Vagina (tissue), 2 donors: ENCODE measurements at places on chromosomes 1 and 21.

- no peak for DNase-seq
Observed at GRCh38 chr1:22711591-22712501, 1.2 kb downstream of the EPHB2 start.

DNA sequence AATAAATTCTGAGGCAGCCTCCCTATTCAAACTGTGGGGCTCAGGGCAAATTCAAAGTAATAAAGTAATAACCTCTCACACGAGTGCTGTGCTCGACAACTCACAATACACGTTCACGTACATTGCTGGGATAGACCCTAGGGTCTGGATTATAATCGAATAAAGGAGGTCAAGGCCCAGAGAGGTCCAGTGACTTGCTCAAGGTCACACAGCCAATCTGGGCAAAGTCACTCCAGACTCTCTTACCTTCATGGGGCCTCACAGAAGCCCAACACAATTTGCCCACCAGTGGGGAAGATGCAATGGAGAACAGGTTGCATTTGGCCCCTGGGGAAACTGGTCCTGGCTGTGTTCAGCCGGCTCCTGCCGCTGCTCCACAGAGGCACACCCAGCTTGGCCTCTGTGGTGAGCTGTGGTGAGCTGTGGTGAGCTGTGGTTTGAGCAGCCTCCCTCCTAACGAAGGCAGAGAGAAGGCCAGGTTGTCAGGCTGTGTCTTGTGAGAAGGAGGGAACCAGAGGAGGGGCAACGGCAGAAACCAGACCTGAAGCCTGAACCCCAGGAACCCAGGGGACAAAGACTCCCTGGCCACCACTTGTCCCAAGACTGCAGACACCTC is 35.1 kb downstream of the NUAK2 start:
- DNase-seq = no peak

- DNase-seq = no peak
Observed at GRCh38 chr1:12539320-12539704, 78.7 kb downstream of the DHRS3 start.

DNA sequence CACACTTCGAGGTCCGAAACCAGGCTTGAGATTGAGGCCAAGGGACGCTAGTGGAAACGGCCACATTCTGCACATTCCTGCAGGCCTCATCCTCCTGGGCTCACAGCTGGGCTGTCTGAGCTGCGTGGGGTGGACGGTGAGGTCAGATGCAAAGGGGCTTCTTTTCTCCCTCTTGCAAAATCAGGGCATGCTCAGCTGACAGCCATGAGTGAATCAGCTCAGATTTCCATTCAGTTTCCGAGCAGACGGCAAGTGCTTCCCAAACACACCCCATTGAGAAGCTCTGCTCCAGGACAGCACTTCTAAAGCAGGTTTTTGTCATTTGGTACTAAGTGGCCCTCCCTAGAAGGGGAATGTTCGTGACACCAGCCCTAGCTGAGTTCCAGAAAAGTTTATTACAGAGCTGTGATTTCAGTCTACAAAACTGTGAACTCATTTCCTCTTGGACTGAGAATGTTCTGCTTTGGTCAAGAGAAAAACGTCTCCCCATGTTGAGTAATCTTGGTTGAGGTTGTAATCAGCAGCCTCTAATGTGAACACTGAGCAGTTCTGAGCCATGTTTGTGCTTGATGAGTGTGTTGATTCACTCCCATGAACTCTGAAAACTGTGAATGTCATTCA is 10.0 kb downstream of the PDPN start:
- no peak for DNase-seq

DNA sequence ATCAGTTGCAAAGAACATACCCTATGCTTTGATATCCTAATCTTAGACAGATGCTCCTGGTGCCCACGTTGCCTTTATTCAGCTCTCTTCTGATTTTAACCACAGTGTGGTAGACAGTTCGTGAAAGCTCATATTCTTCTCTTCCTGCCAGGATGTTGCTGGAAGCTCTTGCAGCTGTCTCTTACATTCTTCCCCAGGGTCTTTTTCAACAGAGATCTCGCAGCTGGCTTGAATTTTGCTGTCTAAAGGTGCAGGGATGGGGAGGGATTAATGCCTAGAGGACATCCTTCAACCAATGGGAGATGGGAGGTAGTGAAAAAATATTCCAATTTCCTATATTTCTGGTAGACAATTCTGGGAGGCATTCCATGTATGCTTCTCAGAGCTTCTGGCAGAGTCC is 150.0 kb upstream of the APP start:
- DNase-seq = no peak

DNA sequence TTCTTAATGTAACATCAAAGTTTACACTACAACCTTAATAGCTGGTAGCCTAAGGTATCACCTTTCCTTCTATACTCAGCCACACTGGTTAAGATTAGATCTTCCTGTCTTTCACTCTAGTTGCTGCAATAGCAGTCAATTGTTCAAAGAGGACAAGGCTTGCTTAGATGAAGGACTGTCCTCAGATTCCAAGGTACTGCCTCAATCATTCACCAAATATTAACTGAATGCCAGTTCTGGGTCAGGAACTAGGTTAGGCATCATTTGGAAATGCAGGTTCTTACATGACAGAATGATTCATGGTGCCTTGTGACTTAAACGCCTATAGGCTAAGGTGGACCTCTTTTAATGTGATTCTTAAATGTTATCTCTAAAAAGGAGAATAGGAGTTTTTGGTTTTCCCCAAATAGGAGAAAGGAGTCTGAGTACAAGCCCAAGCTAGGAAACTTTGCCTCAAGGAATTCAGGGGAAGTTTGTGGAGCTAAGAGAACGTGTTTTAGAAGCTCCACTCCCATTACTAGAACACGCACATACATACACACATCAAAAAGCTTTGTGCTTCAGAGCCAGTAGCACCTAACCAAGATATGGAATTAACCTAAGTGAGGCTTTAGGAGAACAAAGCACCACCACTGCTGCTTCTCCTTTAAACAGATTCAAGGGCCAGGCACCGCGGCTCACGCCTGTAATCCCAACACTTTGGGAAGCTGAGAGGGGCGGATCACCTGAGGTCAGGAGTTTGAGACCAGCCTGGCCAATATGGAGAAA is 8.5 kb upstream of the WDR47 start:
- no peak for DNase-seq

DNA sequence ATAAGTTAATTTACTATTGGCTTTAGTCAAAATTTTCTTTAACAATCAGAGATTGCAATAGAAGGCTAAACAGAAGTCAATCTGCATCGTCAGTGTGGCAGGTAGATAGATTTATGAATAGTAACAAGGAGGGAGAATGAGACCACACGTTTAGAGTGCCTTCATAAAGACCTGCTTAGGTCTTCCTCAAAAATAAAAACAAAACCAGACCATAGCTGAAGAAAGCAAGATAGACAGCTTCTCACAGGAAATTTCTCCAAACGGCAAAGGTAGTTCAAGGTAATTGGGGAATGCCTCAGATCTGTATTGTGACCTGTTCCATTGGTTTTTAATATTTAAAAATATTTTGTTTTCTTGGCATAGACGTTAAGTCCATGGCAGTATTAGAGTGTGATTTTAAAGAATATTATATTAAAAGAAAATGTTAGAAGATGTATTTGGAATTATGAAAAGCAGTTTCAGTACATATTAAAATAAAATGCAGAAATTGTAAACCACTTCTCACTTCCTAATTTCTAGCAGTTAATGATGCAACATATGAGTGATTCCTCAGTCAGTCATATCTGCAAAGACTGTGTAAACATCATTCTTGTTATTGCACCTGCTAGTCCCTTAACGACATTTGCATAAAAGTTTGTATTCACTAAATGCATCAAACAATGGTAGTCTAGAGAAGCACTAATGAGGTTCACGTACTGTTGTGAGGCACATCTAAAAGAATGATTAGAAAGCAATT is 278.0 kb downstream of the HLX start:
- no peak for DNase-seq

DNA sequence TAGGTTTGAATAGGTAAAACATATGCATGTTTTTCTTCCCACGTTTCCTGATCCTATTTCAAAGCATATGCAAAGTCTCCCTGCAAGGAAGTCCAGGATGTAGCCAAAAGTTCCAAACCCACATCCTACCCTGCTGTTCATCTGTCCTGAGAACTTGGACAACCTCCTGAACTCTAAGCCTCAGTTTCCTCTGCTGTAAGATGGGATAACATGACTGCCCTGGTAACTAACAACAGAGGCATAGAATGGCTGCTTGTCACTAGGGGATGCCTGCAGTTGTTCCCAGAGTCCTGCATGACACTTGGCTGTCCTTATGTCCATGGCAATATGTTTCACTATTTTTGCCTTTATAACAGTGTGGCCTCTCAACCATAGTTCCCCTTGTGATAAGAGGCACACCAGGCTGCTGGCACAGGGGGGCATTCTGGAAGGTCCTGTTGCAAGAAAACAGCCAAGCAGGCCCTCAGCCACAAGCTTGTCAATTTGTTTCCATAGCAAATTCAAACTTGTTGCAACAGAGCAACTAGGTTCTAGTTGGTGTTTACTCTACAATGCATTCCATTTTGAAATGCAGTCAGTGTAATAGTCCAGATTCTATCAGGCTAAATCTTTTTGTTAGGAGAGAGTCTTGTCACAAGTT is 1.5 kb upstream of the HDGF start:
- DNase-seq = no peak

- no peak for DNase-seq
Observed at GRCh38 chr1:23111600-23112535, 56.8 kb downstream of the LUZP1 start.

- DNase-seq = peak; percentile 74
Observed at GRCh38 chr1:7329868-7330615, 441.1 kb upstream of the VAMP3 start.

GRCh38 chr1:243921111-243921510 is 71.1 kb upstream of the AKT3 start:
- DNase-seq = no peak

DNA sequence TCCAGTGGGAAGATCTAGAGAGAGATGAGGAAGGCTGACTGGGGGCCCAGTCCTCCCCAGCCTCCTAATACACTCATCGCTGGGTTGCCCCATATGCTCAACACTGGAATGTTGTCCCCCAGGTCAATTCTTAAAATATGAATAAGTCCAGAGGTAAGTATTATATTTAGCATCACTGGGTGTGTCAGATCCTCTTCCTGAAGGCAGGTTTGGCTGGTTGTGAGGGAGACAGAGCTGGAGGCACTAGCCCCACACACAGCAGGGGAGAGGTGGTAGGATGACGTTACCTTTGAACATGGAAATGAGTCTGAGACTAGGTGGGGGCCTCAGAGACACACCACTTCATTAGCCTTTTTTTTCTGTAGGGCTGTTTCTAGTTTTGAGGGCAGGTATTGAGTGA is 42.6 kb downstream of the SLC44A3 start:
- DNase-seq = no peak

GRCh38 chr1:3060601-3061551 is 8.1 kb upstream of the PRDM16 start:
- no peak for DNase-seq

GRCh38 chr1:101283443-101283842 is 46.6 kb downstream of the S1PR1 start:
- no peak for DNase-seq

GRCh38 chr1:224393294-224393693 is 36.6 kb downstream of the CNIH4 start:
- DNase-seq = no peak
